Melanocyte of skin (primary cell): ENCODE measurements at places on chromosomes 12 and 14. TPM values are rescaled to one million over a fixed set of nuclear protein-coding genes. Genes with fewer than 3 reads are reported as not detected.

Gene SDR9C7
- not detected in 2 replicates for total RNA-seq

Gene NEMP1
- 13.1 and 16.7 TPM in 2 replicates for total RNA-seq

Gene RPL10L
- not detected in 2 replicates for total RNA-seq

Gene RFX4
- not detected in 2 replicates for total RNA-seq

Gene BMP4
- total RNA-seq, result 1.0 and 1.8 TPM in 2 replicates

Gene CKB
- 3.1 and 5.7 TPM in 2 replicates for total RNA-seq

Gene SERPINA1
- 0.15 and 0.33 TPM in 2 replicates for total RNA-seq

Gene NCAPD2
- total RNA-seq, result 29.1 and 32.0 TPM in 2 replicates

Gene LTBP2
- 0.77 and 1.00 TPM in 2 replicates for total RNA-seq

Gene PABPN1
- 33.0 and 49.8 TPM in 2 replicates for total RNA-seq

Gene EGLN3
- total RNA-seq, result 8.3 and 22.2 TPM in 2 replicates

Gene SLC6A13
- under 0.01 and 0.36 TPM in 2 replicates for total RNA-seq

Gene ADAM21
- total RNA-seq, result 0.33 and 1.4 TPM in 2 replicates

Gene USP44
- 0.34 and 1.5 TPM in 2 replicates for total RNA-seq

Gene CRIP2
- total RNA-seq, result 31.7 and 41.1 TPM in 2 replicates

Gene PRPH
- not detected in 2 replicates for total RNA-seq

Gene CHGA
- not detected in 2 replicates for total RNA-seq

Gene LPCAT3
- 18.0 and 21.3 TPM in 2 replicates for total RNA-seq

Gene CPNE6
- not detected in 2 replicates for total RNA-seq
